NCI-H526 treated with DMSO at 0.1 percent for 48 hours (cell line): ENCODE measurements at places on chromosomes 6 and 20.

- no peak for DNase-seq
These were observed 22.1 kb upstream of the FKBP1A start for GRCh38 chr20:1414982-1415381.

DNA sequence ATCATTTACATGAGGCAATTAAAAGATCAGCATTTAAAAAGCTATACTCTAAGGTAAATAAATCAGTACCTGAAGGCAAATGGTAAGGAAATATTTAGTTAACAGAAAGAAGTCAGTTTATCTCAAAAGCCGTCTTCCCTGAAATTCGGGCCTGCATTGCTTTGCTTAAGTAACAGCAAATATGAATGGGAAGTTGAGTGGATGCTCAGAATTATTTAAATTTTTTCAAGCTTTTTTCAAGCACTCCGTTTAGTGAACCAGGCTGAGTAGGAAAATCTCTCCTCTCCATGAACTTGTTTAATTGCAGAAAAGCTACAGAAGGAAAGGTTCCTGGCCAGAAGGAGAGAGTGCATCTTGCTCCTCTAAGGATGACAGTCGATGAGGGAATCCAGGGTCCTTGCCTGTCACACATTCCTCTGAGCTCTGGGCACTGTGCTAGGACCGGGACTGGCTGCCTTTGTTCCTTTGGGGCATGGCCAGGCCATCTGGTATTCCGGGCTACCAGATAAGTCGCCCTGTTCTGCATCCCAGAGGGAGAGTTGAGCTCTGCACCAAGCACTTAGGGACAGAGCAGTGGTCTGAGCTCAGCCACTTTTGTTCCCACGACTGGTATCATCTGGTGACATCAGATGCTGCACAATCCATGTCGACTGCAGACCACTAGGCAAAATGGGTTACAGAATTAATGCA is 77.6 kb downstream of the RIN2 start:
- DNase-seq: no peak

DNA sequence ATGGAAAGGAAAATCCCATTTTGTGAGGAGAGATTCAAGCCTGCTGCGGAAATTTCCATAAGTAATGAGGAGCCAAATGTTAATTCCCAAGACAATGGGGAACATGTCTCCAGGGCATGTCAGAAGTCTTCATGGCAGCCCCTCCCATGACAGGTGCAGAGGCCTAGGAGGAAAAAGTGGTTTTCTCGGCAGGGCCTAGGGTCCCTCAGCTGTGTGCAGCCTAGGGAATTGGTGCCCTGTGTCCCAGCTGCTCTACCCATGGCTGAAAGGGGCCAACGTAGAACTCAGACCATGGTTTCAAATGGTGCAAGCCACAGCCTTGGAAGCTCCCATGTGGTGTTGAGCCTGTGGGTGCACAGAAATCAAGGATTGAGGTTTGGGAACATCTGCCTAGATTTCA is 269.9 kb downstream of the TBC1D32 start:
- DNase-seq: no peak

DNA sequence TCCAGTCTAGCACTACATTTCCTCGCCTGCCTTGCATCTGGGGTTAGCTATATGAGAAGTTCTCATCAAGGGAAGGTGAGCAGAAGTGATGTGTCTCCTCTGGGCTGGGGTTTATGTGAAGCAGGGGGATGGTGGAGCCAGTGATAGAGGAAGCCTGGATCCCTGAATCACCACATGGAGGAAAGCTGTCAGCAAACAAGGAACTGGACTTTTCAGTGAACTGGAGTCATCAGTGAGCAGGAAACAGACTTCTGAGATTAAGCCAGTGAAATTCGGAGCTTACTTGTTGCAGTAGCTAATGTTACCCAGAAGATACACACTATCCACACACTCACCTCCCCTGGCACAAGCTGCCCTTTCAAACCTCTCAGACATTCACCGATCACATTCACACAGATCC is 13.4 kb upstream of the TOX2 start:
- no peak for DNase-seq

GRCh38 chr6:143880412-143880811 is 16.1 kb downstream of the ZC2HC1B start:
- DNase-seq: no peak

DNA sequence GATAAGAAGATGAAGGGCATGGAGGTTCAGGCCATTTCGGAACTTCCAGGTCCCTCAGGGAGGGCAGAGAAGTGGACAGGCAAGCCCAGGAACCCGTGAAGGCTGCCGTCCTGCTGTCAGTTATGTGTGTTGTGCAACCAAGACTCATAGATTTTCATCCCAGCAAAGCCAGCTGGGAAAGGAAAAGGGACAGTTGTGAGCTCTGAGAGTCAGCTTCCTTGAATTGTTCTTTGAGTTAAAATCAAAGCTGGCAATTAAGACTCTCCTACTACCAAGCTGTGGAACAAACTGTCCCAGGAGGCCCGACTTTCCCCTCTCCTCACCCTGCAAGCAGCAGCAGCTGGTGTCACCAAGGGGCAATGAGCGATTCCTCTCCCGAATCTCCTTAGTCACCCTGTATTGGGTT is 46.3 kb upstream of the IYD start:
- no peak for DNase-seq

- peak; percentile 17 for DNase-seq
These were observed 50.8 kb downstream of the UTRN start for GRCh38 chr6:144335914-144336313.

DNA sequence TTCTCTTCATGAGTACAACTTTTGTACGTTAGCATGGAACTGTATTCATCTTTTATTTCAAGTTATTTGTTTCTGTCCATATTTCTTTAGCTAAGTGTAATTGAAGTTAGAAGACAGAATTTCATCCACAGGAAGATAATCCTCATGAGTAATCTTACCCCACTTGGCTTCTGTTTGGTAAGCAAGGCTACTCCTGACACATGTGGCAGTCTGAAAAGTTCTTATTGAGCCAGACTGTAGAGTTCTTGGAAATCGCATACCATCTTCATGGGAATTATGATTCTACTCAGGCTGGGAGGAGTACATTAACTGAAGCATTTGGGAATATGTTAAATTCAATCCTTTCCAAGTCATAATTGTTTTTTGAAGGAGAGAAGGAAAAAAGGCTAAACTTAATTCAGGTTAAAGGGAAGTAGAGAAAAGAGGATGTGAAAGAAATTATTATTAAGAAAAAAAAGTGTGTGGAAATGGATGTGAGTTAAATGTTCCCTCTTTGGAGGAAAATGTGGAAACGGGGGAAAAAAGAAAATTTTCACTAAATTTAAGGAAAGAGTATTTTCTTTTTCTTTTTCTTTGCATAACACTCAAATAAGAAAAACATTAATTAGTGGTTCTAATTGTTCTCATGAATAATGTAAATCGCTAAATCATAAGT is 41.5 kb upstream of the TENT5A start:
- no peak for DNase-seq

DNA sequence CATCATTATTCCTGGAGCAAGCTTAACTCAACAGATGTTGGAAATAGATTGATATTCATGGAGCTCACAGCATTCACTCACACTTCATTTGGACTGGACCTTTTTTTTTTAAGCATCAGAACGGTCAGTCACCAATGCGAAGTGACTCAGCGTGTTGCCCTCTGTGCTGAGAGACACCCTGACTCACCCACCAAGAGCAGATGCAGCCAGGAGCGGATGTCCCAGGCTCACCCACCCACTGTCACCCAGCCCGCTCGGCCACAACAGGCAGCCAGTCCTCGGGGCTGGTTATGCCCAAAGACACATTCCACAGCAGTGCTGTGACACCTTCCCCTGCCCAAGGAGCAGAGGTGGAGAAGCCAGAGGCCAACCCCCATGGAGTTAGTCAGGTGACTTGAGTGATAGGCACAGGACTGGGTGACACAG is 15.7 kb downstream of the RNASET2 start:
- no peak for DNase-seq

DNA sequence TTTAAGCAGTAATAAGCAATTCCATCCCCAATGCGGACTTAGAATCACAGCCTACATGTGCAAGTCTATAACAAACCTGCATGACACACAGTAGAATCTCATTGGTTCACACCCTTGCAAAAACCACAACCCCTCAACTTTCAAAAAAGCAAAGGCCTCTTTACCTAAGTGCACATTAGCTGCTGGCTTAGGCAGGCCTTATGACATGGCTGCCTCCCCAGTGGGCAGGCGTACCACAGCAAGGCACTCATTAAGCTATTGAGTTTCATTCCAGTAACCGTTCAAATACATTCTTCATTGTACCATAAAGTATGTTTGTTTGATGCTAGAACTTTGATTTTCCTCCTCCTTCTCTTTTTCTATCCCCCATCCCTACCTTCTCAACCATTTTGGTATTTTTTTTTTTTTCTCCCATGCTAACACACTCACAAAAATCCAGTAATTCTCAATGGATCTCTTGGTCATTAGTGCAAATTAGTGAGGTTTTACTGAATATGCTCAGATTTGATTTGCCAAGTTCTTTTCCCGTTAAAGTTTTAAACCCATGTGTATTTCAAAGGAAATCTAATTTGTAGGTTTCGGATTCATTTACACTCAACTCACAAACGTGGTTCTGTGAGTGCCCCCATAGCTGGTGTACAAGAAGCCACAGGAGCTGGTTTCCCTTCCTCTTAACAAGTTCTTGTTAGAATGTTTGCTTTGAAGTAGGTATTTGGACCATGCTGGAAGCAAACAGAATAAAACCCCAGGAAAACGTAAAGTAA is 460.4 kb upstream of the RUNX2 start:
- no peak for DNase-seq

DNA sequence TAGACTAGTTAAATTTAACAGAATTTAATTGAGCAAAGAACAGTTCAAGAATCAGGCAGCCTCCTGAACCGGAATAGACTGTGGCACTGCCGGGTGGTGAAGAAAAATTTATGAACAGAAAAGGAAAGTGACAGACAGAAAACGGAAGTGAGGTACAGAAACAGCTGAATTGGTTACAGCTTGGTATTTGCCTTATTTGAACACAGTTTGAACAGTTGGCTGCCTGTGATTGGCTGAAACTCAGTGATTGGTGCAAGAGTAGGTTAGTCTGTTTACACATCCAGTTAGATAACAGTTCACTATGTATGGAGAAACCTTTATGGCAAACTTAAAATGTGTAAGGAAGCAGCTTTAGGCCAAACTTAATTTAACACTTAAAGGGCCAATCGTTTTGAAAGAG is 116.0 kb upstream of the CITED2 start:
- DNase-seq: no peak

- no peak for DNase-seq
These were observed 101.1 kb upstream of the SCAF8 start for GRCh38 chr6:154632119-154632518.

- DNase-seq: no peak
These were observed 12.5 kb downstream of the ALDH8A1 start for GRCh38 chr6:134937426-134937825.

DNA sequence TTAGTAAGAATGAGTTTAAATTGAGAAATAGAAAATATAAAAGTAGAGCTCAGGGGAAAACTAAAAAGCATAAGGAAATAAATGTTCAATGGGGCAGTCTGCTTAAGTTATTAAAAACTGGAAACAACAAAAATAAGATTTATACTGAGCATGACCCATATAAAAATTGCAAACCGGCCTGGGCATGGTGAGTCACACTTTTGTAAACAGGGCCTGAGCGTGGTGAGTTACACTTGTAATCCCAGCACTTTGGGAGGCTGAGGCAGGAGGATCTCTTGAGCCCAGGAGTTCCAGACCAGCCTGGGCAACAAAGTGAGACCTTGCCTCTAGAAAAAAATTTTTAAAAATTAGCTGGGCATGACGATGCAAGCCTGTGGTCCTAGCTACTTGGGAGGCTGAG is 74.6 kb downstream of the TMEM244 start:
- DNase-seq: no peak
